Heart left ventricle (tissue), 16 donors: ENCODE measurements at places on chromosomes 3 and 15. TPM values are rescaled to one million over a fixed set of nuclear protein-coding genes. Genes with fewer than 3 reads are reported as not detected.

DNA sequence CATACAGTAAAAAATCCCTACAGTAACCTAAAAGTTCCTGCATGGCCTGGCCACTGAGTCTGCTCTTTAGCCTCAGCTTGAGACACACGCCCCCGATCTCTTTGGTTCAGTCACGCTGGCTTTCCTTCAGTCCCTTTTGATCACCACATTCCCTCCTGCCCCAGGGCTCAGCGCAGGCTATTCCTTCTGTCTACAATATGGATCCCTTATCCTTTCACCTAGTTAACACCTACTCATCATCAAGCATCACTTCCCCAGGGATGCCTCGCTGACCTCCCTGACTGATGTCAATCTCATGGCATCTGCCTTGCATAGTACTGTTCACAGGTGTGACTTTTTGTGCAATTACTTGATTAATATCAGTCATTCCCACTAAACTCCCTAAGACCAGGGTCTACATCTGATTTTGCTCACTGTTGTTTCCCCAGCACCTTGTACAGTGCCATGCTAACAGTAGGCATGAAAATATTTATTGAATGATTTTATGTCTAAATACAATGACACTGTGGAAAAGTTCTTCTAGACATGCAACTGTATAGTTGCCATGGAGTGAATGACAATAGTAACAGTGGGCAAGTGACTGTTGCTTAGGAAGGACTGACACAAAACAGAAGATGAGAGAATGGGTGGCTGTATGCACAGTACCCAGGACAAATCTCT, at the start of gene SNTN:
Gene SNTN (plus strand): TSS at position 610 of the 660 bp plus-strand sequence. CDS start 13 bp downstream, at position 623.
- DNase-seq: no peak
- no peaks in the 10 kb centered on the region for H3K4me1 ChIP-seq
- H3K4me3 ChIP-seq: no peak within 1 kb of the TSS
- no peak within 1 kb of the TSS for H3K27ac ChIP-seq
- H3K27me3 ChIP-seq: no peaks in the 10 kb centered on the region

- no peak overlapping the region for H3K4me3 ChIP-seq
- DNase-seq: no peak
- no peak overlapping the region for H3K27ac ChIP-seq
- H3K4me1 ChIP-seq: no peaks in the 10 kb centered on the region
Observed at GRCh38 chr3:143269741-143270140, 150.2 kb downstream of the CHST2 start.

- H3K27me3 ChIP-seq: no peaks in the 10 kb centered on the region
- H3K36me3 ChIP-seq: peaks cover 3% of the 10 kb centered on the region
- DNase-seq: no peak
- peak overlapping the region; percentile 70 for H3K27ac ChIP-seq
Observed at GRCh38 chr3:133570139-133570936, 3.1 kb upstream of the CDV3 start.

DNA sequence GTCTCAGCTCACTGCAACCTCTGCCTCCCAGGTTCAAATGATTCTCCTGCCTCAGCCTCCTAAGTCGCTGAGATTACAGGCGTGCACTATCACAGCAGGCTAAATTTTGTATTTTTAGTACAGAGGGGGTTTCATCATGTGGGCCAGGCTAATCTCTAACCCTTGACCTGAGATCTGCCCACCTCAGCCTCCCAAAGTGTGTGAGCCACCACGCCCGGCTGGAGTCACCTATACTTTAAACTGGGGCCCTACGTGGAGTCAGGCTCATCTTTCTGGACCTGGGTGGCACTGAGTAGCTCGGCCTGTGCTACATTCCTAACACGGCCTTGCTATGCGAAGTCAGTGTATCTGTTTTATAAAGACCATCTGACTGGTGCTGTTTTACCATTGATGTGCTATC, 5.8 kb downstream of the GPR171 start:
- H3K4me1 ChIP-seq: no peaks in the 10 kb centered on the region
- no peak overlapping the region for H3K4me3 ChIP-seq
- H3K27me3 ChIP-seq: no peaks in the 10 kb centered on the region
- H3K36me3 ChIP-seq: no peaks in the 10 kb centered on the region

The GOLGA6L9 gene
- total RNA-seq: 1.5 TPM

- no peaks in the 10 kb centered on the region for H3K4me1 ChIP-seq
- no peaks in the 10 kb centered on the region for H3K27me3 ChIP-seq
- no peaks in the 10 kb centered on the region for H3K36me3 ChIP-seq
Observed at GRCh38 chr15:30072630-30073029, 10.1 kb upstream of the GOLGA8J start.

The PLSCR5 gene
- total RNA-seq: not detected

The TTC21A gene
- 3.0 TPM for total RNA-seq

DNA sequence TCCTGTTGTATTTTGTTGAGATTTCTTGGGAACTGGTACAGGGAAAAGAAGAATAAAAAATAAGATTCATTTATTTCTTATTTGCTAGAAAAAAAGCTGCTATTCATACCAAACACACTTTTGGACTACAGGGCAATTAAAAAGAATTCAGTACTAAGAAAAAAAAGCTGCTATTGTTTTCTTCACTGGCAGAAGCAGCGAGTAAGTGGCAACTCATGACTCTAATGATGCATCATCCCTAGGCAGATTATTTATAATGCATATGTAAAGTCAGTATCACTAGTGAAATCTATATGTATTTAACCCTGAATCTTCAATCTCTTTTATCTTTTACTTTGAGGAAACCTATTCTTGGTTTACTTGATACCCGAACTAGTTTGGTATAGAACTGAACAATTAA, 15.2 kb downstream of the PFN2 start:
- H3K4me3 ChIP-seq: no peak overlapping the region
- no peaks in the 10 kb centered on the region for H3K27me3 ChIP-seq
- H3K36me3 ChIP-seq: peaks cover 4% of the 10 kb centered on the region

DNA sequence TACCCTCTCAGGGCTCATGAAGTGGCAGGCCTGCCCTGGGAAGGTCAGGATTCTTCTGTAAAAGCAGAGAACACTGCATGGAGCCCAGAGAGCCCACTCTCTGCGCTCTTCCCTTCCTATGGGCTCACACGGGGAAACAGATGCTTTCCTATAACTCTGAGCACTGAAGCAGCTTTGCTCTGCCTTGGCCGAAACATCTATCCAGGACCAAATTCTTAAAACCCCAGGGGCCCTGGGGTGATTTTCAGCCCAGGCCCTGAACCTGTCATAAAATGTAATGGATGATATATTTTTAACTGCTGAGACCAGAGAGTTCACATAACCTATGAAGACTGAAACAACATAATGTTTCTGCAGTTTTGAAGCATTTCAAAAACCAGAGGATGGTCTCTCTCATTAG, 249.9 kb upstream of the CTDSPL start:
- H3K36me3 ChIP-seq: no peaks in the 10 kb centered on the region
- no peak overlapping the region for H3K4me3 ChIP-seq
- DNase-seq: no peak
- no peak overlapping the region for H3K27ac ChIP-seq
